ENCODE measurements at places on chromosomes 1 and 21.

GRCh38 chr1:60265560-60266535 is 192.3 kb upstream of the C1orf87 start:
- no peak for DNase-seq
- H3K36me3 ChIP-seq: no peaks in the 10 kb centered on the region
- H3K4me1 ChIP-seq: no peaks in the 10 kb centered on the region
- no peaks in the 10 kb centered on the region for H3K27me3 ChIP-seq
- H3K4me3 ChIP-seq: no peak overlapping the region
- H3K27ac ChIP-seq: no peak overlapping the region

DNA sequence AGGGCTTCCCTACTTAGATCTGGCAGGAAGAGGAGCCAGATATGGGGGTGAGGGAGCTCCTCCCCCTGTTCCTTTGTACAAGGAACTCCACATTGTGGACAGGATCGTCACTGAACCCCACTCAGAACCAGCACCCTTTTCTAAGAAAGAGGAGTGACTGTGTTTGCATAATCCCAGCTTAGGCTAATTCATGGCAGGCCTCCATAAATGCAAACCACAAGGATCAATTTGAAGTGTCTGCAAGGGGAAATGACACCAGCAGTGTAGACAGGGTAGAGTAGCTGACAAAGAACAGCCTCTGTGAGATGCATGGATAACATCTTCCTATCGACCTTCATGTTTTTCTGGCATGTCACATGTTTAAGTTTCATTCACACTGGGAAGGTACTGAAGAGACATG is 11.7 kb downstream of the MX1 start:
- no peaks in the 10 kb centered on the region for H3K4me1 ChIP-seq
- no peak overlapping the region for H3K27ac ChIP-seq
- H3K4me3 ChIP-seq: no peak overlapping the region
- H3K36me3 ChIP-seq: peaks cover 70% of the 10 kb centered on the region

DNA sequence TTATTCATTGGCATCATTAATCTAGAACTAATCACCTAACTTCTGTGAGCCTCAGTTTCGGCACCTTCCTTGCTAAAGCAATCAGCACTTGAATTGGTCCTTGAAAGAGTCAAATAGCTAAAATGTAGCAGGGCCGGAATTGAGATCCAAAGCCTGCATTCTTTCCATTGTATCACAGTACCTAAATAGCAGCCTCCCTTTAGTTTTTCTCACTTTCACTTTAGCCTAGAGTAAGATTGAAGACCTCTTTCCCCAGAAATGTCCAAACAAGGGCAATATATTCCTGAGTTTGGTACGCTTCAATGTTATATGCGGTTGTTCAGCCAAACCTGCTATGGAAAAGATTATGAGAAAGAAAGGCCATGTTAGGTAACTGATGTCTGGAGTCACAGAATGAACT is 121.9 kb upstream of the BMP8A start:
- H3K27ac ChIP-seq: peak overlapping the region; percentile 84
- H3K4me3 ChIP-seq: peak overlapping the region; percentile 55
- peaks cover 43% of the 10 kb centered on the region for H3K4me1 ChIP-seq
- peaks cover 12% of the 10 kb centered on the region for H3K36me3 ChIP-seq
- no peak for DNase-seq

DNA sequence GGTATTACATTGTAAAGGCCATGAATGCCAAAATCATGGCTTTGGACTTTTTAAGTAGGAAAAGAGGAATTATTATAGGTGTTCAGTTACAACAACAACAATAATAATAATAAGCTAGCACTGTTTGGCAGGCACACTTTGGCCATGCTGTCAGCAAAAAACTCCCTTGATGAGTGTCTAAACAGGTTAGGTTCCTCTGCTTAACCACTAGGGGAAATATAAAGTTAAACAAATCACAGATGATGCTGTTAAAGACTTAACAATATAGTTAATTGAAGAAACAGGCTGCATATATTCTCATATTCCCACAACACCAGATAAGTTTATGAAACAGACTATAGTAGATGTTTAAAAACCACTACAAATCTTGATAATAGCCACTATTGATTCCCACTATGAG is 46.4 kb downstream of the RGS21 start:
- no peak for DNase-seq
- no peaks in the 10 kb centered on the region for H3K27me3 ChIP-seq
- no peak overlapping the region for H3K4me3 ChIP-seq
- no peak overlapping the region for H3K27ac ChIP-seq
- H3K4me1 ChIP-seq: no peaks in the 10 kb centered on the region

GRCh38 chr21:41290106-41290799 is 26.3 kb upstream of the FAM3B start:
- H3K36me3 ChIP-seq: no peaks in the 10 kb centered on the region
- H3K4me1 ChIP-seq: no peaks in the 10 kb centered on the region
- no peak for DNase-seq
- H3K27ac ChIP-seq: no peak overlapping the region
- H3K4me3 ChIP-seq: peak overlapping the region; percentile 51

- no peaks in the 10 kb centered on the region for H3K4me1 ChIP-seq
- no peaks in the 10 kb centered on the region for H3K27me3 ChIP-seq
- DNase-seq: no peak
Observed at GRCh38 chr21:44723177-44724131, 12.1 kb upstream of the TSPEAR start.

DNA sequence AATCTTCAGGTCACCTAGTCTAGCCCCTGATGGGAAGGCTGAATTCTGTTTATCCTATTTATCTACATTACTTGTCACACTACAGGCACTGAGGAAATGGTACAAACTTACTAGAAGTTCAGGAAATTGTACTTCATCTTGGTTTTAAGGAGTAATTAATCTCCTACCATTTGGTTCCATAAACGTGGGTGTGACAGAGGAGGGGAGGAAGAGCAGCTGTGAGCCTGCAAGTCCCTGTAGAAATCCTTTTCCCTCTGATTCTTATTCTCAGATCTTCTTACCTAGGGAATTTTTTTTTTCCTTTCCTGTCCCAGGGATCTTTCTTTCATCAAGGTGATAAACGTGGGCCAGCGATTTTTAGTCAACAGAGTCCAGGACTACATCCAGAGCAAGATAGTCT is 14.1 kb downstream of the PFKFB2 start:
- H3K27me3 ChIP-seq: no peaks in the 10 kb centered on the region
- no peak overlapping the region for H3K4me3 ChIP-seq
- DNase-seq: no peak
- H3K27ac ChIP-seq: no peak overlapping the region

- H3K4me1 ChIP-seq: no peaks in the 10 kb centered on the region
- H3K27me3 ChIP-seq: no peaks in the 10 kb centered on the region
- no peak overlapping the region for H3K4me3 ChIP-seq
- no peaks in the 10 kb centered on the region for H3K36me3 ChIP-seq
- H3K27ac ChIP-seq: no peak overlapping the region
Observed at GRCh38 chr21:16742131-16742641, 770.7 kb upstream of the CXADR start.

- H3K36me3 ChIP-seq: no peaks in the 10 kb centered on the region
- H3K27ac ChIP-seq: no peak overlapping the region
- peaks cover 20% of the 10 kb centered on the region for H3K4me1 ChIP-seq
- no peak overlapping the region for H3K4me3 ChIP-seq
Observed at GRCh38 chr21:45386336-45386727, 18.6 kb upstream of the COL18A1 start.

DNA sequence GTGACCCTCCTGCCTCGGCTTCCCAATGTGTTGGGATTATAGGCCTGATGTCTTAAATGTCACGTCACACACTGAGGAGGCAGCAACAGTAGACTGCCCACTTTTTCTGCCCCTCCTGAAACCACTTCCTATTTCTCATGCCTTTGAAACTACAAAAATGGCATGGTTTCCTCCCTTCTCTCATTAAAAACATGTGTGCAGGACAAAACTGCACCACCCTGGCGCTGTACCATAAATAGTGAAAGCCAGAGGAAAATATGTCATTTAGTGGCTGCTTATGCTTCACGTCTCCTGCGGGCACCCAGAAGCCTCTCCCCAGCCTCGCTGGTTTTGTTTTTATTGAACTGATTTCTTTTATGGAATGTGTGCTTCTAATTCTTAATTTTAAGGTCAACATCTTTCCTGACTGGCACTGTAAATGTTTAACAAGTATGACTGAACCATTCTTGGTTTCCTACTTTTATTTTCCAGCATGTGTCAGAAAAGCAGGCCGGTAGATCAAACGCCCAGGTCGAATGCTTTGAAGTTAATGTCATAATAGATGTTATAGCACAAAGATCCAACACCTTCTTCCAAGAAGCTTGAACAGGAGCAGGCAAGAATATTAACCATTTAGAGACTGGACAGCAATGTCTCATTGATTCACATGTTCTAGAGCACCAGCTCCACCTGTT is 59.6 kb upstream of the C1orf87 start:
- H3K27ac ChIP-seq: peak overlapping the region; percentile 67
- H3K36me3 ChIP-seq: no peaks in the 10 kb centered on the region
- no peak for DNase-seq
- peaks cover 13% of the 10 kb centered on the region for H3K4me1 ChIP-seq
- peak overlapping the region; percentile 24 for H3K4me3 ChIP-seq

GRCh38 chr1:7178741-7179140 is 393.5 kb downstream of the CAMTA1 start:
- no peak overlapping the region for H3K4me3 ChIP-seq
- DNase-seq: no peak
- H3K27ac ChIP-seq: no peak overlapping the region
- no peaks in the 10 kb centered on the region for H3K4me1 ChIP-seq
- no peaks in the 10 kb centered on the region for H3K36me3 ChIP-seq
- no peaks in the 10 kb centered on the region for H3K27me3 ChIP-seq

GRCh38 chr1:153430166-153430553 is 13.8 kb downstream of the S100A7A start:
- H3K4me1 ChIP-seq: no peaks in the 10 kb centered on the region
- no peaks in the 10 kb centered on the region for H3K27me3 ChIP-seq
- no peak for DNase-seq

DNA sequence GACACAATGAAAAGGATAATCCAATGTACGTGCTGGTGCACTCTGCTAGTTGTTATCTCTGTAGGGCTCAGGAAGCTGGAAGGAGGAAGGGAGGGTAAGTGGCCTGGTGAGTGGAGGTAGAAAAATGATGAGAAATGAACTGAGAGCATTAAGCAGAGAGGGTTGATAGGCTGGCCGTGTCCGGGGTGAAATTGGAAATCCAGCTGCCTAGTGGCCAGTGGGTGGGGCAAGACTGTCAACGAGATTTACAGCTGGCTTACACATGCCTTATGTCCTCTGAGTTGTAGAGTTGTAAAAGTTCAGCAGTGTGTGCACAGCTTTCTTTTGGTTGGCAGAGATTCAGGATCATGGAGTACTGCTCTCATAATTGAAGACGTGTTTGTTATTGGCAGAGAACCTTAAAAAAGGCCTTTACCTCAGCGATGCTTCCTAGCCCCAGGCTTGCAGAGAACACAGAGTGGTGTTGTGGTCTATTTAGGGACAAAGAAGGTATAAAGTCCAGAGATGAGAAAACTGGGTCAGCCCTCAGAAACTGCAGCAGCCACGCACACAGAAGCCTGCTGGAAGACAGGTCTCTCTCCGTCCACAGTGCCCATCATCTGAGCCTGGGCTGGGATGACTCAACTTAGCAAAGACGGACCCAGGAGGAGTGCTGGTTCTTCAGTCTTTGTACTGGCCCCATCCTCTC is 132.4 kb downstream of the EDEM3 start:
- H3K36me3 ChIP-seq: no peaks in the 10 kb centered on the region
- no peaks in the 10 kb centered on the region for H3K27me3 ChIP-seq
- peak; percentile 47 for DNase-seq
- peaks cover 38% of the 10 kb centered on the region for H3K4me1 ChIP-seq
- H3K27ac ChIP-seq: peak overlapping the region; percentile 48
- H3K4me3 ChIP-seq: no peak overlapping the region
